NCI-H1417 (cell line): ENCODE measurements at places on chromosomes 2 and 18.

DNA sequence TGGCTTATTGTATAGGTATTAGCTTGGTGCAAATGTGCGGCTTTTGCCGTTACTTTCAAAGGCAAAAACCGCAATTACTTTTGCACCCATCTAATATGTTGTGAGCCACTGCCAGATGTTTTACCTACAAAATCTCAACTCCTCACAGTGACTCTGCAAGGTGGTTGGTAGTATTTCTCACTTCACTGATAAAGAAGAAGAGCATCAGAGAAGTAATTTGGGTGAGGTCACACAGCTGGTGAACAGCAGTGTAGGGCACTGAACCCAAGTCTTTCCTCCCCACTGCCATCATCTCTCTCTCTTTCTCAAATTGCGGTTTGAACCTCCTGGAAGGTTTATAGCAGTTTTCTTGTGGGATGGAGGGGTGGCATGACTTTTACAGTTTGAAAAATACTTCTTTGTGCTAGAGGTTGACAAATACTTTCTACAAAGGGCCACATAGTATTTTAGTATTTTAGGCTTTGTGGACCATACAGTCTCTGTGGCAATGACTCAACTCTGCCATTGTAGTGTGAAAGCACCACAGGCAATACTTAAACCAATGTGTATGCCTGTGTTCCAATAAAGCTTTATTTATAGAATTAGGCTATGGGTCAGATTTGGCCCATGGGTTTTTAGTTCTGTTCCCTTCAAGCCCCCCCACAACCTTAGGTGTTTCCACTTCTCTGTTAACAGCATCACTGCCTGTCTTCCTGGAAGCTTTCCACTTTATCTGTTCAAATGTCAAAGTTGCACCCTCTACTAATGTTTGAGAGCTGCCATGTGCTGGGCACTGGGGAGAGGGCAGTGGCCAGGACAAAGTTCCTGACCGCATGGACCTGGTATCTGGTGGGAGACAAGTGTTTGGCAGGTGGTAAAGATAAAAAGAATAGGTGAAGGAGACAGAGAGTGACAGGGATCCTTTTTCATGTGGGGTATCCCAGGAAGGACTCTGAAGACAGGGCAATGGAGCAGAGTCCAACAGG lies 30.1 kb downstream of the FHOD3 start:
- no peak for DNase-seq

DNA sequence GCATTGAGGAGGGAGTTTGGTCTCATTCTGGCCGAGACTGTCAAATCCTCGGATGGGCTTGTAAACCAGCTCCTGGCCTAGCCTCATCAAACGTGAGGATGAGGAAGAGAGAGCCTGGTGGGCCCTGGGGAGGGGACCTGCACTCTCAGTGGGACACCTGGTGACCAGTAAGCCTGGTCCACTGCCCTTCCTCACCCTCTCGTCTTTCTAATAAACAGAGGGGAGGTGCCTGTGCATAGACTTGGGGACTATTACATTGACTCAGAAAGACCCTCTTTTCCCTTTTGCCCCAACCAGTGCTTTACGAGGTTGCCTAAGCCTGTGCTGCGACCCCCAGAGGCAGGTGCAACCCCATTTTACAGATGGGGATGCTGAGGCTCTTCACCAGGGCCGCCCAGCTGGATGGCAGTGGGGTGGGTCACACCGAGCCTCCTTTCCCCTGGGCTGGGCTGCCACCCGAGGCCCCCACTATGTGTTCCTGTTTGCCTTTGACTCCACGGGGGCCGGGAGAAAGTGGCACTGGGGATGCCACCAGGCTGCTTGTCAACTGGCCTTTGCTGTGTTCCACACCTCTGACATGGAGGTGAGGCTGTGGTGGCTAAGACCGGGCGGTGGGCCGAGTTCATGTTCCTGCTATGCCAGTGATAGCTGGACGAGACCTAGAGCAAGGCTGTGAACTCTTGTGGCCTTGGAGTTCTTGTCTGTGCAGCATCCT lies 85.9 kb downstream of the GLI2 start:
- no peak for DNase-seq

- DNase-seq = no peak
These were observed 104.6 kb downstream of the SMC6 start for GRCh38 chr2:17649026-17649425.

GRCh38 chr2:190532581-190532980 lies 1.9 kb downstream of the NEMP2 start:
- no peak for DNase-seq
